T follicular helper cell (primary cell): ENCODE measurements at places on chromosomes 12 and 14.

DNA sequence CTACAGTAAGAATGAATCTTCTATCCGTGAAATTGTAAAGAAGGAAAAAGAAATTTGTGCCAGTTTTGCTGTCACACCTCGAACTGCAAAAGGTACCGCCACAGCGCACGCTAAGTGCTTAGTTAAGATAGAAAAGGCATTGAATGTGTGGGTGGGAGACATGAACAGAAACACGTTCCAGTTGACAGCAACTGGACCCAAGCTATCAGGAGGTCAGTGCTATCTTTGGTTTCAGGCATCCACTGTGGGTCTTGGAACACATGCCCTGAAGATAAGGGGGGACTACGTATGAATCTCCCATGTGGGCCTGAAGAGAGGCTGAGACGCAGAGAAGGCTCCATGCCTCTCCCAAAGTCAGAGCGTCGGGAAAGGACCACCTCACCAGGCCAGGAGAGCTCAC lies 9.8 kb downstream of the IFFO1 start:
- DNase-seq: no peak

DNA sequence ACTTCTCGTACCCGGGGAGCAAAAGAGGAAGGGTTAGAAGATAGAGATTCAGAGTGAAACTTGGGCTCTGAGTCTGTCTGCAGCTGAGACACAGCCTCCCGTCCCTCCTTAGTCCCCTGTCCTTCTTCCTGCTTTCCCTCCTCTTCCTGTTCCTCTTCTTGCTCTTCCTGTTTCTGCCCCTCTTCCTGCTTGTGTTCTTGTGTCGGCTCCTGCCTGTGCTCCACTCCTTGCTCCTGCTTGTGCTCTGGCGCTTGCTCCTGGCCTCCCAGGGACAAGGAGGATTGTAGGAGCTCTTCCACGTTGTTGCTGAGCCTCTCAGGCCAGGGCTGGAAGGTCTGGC lies 3.0 kb downstream of the ACRBP start:
- DNase-seq: no peak

DNA sequence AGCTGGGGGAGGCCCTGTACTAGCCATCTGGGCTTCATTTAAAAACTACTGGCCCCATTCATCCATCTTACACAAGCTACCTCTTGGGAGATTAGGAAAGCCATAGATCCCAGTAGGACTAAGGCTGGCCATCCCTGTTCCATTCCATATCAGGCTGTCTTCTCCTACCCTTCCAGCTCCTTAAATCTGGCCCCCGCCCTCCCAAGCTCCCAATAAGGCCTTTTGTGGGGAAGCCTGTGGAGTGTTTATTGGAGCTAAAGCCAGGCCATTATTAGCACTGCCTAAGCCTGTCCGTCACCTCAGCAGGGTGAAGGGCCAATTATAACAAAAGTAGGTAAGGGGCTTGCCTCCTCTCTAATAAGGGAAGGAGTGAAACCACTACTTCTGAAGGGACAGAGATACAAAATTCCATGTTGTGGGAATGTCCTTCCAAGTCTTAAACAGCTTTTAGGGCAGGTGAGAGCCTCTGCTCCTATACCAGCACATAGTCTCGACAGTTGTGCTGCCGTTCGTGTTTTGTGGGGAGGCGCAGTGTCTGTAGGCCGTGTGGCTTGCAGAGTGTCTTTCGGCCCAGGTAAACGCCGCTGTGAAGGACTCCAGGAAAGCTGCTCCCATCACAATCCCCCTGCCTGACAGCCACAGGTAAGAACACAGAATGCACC lies 3.7 kb downstream of the MYL6 start:
- no peak for DNase-seq

- no peak for DNase-seq
These were observed 4.3 kb upstream of the MYF6 start for GRCh38 chr12:80702889-80703805.

DNA sequence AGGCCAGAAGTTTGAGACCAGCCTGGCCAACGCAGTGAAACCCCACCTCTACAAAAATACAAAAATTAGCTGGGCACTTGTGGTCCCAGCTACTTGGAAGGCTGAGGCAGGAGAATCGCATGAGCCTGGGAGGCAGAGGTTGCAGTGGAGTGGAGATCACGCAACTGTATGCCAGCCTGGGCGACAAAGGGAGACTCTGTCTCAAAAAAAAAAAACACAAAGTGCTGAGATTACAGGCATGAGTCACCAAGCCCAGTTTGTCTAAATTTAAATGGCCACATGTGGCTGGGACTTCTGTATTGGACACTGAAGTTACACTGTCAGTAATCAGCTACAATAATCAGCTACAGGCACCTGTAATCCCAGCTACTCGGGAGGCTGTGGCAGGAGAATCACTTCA lies 100.9 kb upstream of the AEBP2 start:
- DNase-seq: no peak

DNA sequence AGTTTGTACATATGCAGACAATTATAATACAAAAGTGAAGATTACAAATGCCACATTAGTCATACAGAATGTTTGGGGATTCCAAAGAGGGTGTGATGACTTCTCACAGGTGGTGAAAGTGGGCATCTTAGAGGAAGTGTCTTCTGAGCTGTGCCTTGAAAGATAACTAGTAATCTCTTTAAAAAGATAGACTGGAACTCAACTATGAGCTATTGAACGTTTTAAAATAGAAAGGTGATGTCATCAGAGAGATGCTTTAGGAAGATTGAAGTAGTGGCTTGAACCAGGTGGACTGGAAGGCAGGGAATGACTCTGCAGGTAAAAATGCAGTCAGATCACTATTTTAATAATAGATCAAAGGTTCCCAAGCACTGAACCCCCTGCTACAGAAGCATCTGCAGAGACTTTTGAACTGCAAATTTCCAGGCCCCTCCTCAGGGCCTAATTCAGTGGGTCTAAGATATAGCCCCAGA lies 50.3 kb downstream of the SYT1 start:
- DNase-seq: no peak

DNA sequence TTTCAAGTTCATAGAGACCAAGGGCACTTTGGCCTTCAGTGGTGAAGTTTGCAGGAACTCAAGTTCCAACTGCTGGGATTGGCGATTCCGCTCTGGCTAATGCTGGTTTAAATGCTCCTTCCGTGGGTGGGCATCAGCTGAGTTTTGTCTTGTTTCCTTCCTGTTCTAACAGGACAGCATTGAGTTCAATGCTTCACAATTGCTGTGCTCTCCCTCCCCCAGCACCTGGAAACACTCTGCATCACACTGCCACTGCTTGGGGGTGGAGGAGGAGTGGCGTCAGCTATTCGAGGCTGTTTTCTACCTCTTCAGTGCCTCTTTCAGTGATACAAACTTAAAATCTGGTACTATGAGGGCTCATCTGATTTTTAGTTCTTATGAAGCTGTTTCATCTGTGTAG lies 634.9 kb downstream of the FSCB start:
- no peak for DNase-seq

- DNase-seq: no peak
These were observed 169.8 kb downstream of the OTOGL start for GRCh38 chr12:80268924-80269749.

DNA sequence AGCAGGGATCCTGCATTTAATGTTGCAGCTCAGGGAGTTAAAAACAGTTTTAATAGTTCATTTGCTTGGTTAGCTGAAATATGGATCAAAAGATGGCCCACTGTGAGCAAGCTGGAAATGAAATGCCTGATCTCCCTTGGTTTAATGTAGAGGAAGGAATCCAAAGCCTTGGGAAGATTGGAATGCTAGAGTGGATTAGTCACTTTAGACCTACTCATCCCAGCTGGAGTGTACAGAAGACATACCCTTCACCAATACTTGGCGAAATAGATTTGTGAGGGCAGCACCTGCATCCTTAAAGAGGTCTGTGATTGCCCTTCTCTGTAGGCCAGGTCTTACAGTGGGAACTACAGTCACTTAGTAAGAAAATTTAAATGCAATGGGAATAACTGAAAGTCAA lies 58.0 kb upstream of the KRAS start:
- no peak for DNase-seq

DNA sequence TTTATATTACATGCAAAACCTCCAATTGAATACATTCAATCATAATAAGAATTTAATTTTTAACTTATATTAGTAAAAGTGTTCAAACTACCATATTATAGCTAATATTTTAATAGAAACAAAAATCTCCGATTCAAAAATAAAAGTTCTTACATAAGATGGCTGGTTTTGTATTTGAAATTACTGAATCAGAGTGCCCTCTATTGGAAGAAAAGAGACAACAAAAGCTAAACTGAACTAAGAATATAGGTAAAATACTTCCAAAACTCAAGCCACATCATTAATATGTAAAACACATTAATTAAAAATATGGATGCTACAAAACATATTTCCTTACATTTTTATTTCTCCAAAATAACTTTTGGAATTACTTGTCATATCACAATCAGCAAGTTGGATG lies 120.3 kb downstream of the GARIN6 start:
- DNase-seq: no peak

- no peak for DNase-seq
These were observed 12.0 kb downstream of the TMTC1 start for GRCh38 chr12:29771786-29772185.

DNA sequence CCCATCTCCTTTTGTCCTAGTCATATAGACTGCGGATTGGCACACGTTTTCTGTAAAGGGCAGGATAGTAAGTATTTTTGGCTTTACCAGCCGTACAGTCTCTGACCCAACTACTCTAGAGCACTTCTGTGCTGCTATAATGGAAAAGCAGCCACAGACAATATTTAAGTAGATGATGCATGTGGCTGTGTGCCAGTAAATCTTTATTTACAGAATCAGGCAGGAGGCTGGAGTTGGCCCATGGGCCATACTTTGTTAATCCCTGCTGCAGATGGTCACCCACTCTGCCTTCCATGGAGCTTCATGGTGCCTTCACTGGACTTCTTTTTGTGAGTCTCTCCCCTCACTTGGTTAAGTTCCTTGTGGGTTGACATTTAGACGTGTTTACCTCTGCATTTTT lies 584.5 kb upstream of the TBX3 start:
- DNase-seq: no peak

- no peak for DNase-seq
These were observed 9.7 kb upstream of the SGPP1 start for GRCh38 chr14:63737582-63738006.

DNA sequence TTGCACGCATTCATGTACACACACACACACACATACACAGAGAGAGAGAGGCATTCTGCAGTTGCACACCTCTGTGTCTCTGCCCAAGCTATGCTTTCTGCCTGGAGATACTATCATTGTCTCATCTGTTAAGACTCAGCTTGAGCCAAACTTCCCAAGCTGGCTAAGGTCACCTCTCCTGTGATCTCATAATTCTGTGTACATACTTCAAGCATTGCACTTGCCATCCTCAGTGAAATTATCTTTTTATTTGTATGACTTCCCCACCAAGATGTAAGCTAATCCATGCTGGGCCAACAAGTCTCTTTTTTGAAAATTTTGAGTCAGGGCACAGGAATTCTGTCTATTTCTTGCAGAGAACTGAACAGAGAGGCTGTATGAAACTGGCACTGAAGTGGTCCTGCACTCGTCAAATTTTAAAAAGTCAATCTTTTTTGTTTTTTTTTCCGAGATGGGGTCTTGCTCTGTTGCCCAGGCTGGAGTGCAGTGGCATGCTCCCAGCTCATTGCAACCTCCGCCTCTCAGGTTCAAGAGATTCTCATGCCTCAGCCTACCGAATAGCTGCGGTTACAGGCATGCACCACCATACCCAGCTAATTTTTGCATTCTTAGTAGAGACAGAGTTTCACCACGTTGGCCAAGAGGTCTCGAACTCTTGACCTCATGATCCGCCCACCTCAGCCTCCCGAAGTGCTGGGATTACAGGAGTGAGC lies 44.3 kb downstream of the TMTC1 start:
- DNase-seq: no peak

DNA sequence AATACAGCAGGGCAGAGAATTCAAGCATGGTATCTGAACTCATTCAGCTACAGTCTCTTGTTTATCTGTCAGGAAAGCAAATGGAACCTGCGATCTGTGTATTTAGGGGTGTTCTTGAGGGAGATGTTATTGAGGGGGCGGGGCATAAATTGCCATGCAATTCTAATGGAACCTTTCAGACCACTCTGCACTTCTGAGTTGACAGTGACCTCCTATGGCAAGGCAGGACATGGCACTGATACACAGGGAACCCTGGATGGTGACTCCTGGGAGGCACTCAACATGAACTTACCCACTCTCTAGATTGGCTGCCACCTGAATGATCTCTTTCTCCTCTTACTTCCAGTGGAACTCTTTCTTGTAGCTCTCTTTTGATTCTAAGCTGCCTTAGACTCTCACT lies 787.3 kb downstream of the VRK1 start:
- DNase-seq: no peak
